ENCODE measurements at places on chromosomes 3 and 15.

DNA sequence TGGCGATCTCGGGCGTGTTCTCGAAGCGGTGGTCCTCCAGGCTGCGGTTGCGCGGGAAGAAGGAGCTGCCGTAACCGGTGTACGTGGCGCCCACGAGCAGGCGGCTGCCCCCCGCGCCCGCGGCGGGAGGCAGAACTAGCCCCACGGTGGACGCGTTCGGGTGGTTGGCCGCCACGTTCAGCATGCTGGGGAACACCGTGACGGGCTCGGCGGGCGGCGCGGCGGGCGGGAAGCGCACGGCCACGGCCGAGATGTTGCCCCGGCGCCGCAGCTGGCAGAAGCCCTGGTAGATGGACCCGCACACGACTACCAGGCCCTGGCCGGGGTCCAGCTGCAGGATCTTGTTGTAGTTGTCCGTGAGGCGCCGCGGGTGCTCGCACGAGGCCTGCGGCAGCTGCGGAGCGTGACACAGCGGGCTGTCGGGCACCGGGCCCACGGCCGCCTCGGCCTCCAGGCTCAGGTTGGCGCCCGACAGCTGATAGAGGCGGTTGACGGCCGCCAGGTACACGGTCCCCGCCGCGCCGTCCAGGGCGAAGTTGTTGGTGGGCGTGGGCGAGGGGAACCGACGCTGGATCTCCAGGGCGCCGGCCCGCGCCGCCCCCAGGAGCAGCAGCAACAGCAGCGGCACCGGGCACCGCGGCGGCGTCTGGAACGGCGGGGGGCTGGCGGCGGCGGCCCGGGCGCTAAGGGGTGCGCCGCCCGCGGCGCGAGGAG, 397 bp downstream of the PLXND1 start:
- no peak for DNase-seq

DNA sequence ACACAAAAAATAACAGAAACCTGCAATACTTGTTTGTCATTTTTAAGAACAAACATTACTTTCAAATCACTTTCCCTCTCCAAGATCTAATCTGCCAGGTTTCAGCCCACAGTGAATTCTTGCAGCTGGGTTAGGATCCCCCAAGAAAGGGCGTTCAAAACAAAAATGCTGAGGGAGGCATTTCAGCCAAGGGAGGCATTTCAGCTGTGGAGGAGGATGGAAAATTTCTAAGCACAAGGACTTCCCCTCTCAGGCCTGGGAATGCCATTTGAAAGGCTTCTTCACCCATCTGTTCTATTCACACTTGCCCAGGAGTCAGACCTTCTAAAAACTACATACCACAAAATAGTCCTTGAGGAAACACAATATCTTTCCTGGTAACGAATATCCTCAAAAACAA, 69.1 kb downstream of the P3H2 start:
- DNase-seq = no peak

- no peak for DNase-seq
These were observed 1.0 kb upstream of the ZNF620 start for GRCh38 chr3:40504636-40505430.

GRCh38 chr3:130529486-130530215, 12.7 kb downstream of the COL6A6 start:
- DNase-seq = no peak

GRCh38 chr15:88663141-88663621, 24.4 kb downstream of the ISG20 start:
- no peak for DNase-seq

DNA sequence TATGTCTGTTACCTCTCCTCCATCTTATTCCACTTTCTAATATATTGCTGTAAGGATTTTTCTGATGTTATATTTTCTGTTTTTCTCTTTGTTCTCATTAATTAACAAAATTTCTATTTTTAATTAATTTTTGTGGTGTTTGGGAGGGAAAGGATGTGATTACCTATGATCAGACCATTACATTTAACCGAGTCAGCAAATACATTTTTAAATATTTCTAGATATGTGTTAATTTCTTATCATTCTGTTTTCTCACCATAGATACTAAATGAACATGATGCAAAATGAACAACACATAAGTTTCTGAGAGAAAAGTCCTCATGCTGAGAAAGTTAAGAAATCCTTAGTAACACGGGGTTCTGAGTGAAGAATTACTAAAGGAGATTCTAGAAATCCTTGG, 80.6 kb upstream of the P2RY1 start:
- no peak for DNase-seq

- DNase-seq = no peak
These were observed 129.6 kb upstream of the GPR149 start for GRCh38 chr3:154559623-154560022.

- no peak for DNase-seq
These were observed 13.7 kb upstream of the U2SURP start for GRCh38 chr3:142987707-142988106.

- DNase-seq = no peak
These were observed 36.6 kb downstream of the AMOTL2 start for GRCh38 chr3:134337511-134338200.

Data from stimulated activated CD4-positive, alpha-beta T cell treated with anti-CD3 and anti-CD28 coated beads, Interleukin-4, amount 100 ng/mL, for 4 hours (primary cell).